ENCODE measurements at places on chromosomes 7 and 10.

DNA sequence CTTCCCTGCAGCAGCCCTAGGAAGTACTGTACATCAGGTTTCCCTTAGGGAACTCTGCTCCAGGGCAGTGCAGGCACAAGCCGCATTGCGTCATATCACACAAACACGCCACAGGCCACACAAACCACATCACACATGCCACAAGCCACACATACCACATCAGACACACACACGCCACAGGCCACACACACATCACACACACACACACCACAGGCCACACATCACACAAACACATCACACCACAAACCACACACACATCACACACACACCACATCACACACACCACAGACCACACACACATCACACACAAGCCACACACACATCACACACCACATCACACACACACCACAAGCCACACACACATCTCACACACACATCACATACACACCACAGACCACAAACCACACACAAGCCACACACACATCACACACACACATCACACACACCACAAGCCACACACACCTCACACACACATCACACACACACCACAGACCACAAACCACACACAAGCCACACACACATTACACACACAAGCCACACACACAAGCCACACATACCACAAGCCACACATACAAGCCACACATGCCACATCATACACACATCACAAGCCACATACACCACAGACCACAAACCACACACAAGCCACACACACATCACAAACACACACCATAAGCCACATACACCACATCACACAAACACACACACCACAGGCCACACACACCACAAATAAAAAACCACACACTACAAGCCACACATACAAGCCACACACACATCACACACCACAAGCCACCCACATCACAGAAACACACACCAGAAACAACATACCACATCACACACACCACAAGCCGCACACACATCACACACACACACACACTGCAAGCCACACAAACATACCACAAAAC lies 53.4 kb downstream of the TMEM209 start:
- no peak for DNase-seq

DNA sequence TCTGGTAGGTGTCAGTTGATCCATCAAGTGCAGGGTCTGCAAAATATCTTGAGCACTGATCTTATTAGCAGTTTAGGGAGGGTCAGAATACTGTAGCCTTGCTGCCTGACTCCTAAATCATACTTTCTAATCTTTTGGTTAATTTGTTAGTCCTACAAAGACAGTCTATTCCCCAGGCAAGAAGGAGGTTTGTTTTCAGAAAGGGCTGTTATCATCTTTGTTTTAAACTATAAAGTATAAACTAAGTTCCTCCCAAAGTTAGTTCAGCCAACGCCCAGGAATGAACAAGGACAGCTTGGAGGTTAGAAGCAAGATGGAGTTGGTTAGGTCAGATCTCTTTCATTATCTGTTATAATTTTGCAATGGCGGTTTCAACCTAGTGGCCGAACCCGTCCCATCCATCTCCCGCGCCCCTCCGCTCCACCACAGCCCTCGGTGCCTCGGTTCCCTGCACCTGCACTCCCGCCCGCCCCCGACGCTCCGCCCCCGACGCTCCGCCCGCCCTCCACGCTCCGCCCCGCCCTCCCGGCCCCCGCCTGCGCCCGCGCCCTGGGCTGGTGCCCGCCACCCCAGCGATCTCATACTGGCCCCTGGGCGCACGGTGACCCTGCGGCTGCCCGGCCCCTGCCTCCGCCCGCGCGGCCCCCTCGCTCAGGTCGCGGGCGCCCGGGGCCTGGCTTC lies at the start of gene ADCK2:
Gene ADCK2, plus strand, starts transcription at position 564 of the 681 bp plus-strand sequence. CDS start 386 bp downstream, outside the sequence.
- DNase-seq: no peak

GRCh38 chr10:132446661-132447445 lies 49.9 kb downstream of the PWWP2B start:
- DNase-seq: no peak

DNA sequence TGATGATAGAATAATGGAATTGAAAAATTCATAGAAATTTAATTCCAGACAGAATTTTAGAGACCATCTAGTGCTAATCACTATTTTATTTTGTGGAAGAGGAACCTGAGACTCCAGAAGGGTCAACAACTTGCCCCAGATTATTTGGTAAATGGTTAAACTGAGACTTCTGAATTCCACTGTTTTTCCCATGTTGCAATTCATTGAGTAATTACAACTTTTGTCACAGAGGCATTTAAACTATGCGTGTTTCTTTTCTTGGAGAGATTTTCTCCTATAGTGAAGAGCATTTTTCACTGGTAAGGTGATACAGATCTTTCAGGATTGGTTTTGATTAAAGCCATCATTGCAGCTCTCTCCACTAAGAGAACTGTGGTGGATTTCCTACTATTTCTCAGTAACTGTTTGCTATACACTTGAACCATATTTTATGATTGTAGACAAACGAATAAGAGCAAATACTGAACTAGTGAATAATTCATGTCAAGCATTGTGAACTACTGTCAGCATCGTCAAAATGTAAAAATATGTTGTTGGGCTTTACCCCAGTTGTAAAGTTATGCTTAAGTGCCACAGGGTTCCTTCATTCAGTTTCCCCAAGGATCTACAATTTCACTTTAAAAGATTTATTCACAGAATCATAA lies 26.5 kb downstream of the LRGUK start:
- DNase-seq: no peak

- DNase-seq: no peak
Measured at GRCh38 chr7:36303202-36304098, 86.2 kb upstream of the ANLN start.

GRCh38 chr10:499991-500390 lies 189.5 kb downstream of the DIP2C start:
- DNase-seq: no peak

- DNase-seq: no peak
Measured at GRCh38 chr7:130114374-130114773, 44.0 kb downstream of the KLHDC10 start.

DNA sequence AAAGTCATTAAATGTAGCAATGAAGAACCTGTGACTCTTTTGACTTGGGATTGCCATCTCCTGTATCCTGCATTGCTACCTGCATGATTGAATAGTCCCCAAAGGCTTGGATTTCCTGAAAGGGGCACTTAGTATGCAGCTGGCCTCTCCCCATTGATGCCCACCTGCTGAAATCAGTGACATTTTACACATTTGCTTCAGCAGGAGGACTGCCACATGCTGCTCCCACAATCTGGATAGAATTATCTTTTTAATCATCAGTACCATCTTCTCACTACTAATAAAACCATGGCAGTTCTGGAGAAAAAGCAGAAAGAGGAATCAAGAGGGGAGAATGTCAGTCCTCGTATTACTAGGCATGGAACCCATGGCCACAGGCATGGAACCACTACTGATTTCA lies 67.8 kb downstream of the SLC13A1 start:
- no peak for DNase-seq

DNA sequence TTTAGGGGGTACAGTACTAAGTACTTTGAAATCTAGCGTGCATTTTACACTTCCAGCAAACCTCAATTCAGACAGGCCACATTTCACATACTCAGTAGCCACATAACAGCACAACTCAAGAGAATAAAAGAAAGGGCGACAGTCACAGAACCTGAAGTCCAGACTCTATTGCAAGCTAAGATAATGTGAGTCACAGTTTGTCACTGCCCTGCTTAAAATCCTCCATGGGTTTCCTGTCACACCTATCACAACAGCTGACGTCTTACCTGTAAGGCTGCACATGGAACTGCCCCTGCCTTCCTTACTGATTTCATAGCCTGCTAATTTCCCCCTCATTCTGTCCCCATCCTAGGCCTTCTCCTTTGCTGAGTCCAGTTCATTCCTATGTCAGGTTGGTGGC lies 16.1 kb upstream of the CDK14 start:
- DNase-seq: no peak

DNA sequence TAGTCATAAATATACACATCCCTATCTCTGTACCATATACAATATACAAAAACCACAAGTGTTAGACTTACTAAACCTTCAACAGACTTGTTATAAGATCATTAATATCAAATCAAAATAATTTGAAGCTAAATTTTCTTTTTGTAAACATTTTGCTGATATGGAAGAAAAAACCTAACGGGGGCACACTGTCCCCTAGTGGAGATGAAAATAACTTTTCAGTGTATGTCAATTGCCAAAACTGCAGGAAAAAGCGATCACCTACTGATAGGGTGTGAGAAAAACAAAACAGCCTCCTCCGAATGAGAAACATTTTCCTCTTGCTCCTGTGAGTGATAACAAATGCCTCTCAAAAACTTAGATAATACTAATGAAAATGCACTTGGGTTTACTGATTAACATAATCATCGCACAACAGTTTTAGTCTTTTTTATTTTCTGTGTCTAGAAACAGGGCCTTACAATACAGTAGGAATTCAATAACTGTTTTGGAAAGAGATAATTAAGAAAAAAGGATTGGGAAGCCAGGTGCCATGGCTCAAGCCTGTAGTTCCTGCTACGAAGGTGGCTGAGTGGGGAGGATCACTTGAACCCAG lies 322.7 kb downstream of the CRPPA start:
- no peak for DNase-seq

- DNase-seq: no peak
Measured at GRCh38 chr7:17326378-17326777, 27.9 kb downstream of the AHR start.

- no peak for DNase-seq
Measured at GRCh38 chr7:66353547-66353946, 148.4 kb downstream of the TPST1 start.

- DNase-seq: no peak
Measured at GRCh38 chr10:110837418-110838171, 34.1 kb upstream of the PDCD4 start.

DNA sequence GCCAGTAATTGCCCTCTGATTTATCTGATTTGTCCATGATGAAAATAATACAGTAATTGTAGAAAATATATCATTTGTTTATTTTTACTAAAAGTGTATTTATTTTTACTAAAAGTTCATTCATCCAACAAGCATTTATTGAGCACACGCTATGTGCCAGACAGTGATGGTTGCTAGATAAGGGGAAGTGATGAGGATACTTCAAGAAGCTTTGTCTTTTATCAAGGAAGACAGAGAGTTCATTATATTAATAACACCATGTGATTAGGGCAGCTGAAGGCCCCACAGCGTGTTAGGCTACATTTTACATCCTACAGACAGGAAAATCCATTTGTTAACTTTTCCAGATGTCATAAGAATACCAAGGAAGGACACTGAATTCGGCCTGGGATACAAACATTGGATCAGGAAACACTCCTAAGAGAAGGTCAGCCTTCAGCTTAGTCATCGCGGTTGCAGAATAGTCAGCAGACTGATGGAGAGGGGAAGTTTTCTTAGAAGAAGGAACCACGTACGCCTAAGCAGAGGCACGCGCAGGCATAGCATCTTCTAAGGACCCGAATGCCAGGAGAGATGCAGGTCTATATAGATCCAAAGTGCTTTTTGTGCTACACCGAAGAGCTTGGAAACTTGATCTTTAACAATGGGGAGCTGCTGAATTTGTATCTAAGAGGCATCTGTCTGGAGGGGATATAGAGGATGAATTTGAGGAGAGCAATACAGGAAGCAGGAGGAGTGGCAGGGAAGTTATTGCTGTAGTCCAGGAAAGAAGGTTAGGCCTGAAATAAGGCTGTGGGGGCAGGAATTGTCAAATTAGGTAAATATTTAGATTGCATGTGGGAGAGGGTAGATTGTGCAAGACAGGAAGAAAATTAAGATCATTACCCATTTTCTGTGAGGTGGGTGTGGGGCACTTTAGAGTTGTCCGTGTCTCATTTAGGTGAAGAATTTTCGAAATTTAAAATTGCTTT lies 85.7 kb downstream of the LRGUK start:
- DNase-seq: no peak

DNA sequence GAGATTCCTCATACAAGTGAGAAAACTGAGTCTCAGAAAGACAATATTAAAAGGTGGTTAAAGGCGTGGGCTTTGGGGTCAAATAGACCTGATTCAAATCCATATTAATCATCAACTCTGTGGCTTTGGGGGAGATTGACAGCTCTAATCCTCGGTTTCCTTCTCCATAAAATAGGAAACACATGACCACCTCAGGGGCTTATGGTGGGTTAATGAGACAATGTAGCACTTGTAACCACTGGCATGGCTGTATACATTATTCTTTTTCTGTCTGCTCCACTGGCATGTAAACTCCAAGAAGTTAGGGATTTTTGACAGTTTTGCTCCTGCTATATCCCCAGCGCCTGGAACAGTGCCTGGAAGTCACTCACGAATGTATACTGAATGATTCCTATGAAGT lies 120.8 kb upstream of the GAD2 start:
- no peak for DNase-seq

DNA sequence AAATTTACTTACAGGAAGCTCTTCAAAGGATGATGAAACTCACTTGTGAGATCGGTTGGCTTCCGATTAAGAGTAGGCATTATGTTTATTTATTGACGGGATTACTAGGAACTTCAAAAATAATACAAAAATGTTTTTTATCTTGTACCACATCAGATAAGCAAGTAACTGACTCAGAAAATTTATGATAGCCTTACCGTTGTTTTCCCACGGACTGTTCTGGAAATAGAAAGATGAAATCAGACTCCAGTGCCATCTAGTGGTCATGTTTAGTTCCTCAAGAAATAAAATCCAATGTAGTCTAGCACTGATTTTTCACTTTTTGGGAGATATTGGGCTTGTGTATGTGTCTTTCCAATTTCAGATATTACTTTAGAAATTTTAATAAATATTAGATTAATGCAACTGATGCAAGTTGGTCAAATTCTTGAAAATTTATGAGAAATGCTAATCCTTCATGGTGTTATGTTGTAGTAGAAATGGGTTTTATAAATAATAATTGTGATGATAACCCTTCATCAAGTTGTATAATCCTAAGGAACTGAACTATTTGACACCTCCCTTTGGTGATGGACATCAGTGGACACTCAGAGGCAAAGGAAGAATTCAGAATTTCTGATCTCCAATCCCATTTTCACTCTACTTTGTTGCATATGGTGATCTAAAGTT lies 168.8 kb downstream of the TMEM26 start:
- DNase-seq: no peak

DNA sequence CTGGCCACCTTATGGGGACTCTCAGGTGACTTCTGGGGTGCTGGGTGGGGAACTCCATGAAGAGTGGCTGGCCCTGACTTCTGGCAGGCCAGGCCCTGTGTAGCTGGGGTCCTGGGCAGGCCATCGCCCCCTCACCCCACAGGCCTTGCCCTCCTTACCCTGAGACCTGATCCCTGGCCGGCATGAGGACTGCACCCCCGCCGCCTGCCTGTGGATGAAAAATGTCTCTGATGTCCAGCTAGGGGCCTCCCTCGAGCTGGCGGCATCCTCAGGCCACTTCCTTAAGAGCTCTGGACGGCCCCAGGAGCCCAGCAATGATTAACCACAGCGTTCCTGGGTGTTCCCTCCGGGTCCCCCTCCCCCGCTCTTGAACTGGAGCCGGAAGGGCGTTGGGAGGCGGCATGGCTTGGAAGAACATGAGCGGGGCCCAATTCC lies 31.8 kb upstream of the SHH start:
- no peak for DNase-seq

DNA sequence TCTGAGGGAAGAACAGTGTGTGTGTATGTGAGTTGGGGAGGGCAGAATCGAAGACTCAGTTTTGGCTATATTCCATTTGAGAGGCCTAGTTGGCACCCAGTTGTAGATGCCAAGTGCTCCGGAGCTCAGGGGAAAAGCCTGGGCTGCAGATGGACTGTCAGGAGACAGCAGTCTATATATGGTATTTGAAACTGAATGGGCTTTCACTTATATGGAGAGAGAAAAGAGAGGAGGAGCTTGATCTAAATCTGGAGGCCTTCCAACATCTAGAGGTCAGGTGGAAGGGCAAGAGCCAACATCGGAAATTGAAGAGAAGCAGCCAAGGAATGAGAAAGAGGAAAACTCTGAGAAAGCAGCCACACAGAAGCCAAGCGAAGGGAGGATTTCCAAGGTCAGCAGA lies 350.8 kb upstream of the BMPER start:
- DNase-seq: no peak
